ENCODE measurements at places on chromosomes 5 and 9.

GRCh38 chr9:6086006-6086655 lies 70.7 kb upstream of the RANBP6 start:
- DNase-seq: no peak

DNA sequence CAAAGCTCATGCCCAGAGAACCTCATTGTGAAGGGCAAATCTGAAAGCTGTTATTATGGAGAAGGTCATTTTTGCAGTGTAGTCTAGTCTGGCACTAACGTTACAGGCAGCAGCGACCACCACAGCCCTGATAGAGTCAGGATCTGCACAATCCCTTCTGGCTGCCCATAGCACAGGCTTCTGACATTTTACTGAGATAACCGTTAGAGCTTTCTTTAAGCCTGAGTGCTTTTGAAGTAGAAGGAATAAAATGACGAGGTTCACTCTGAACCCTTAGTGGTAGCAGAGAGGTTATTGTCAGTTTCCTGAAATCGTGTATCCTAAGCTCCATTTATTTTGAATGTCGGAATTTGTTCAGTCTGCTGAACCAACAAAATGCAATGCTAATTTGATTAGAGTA lies 505.1 kb downstream of the CDH12 start:
- DNase-seq: no peak

DNA sequence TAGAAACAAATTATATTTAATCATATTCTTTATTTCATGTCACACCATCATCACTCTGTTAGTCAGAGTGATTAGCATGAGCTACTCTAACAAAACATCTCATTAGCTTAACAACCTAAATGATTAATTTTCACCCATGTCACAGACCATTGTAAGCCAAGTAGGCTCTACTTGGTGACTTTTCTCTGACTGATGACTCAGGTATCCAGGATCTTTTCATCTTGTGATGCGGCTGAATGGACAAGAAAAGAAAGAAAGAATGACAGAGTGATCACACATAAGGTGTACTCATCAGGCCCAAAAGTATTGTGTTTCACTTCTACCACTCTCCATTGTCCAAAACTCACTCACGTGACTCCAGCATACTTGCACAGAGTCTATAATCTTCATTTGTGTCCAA lies 299.3 kb downstream of the ANXA1 start:
- no peak for DNase-seq

GRCh38 chr5:145473042-145473642 lies 362.0 kb downstream of the PRELID2 start:
- DNase-seq: no peak

GRCh38 chr9:4548811-4549725 lies 58.8 kb downstream of the SLC1A1 start:
- DNase-seq: no peak

GRCh38 chr5:4990462-4990861 lies 149.7 kb upstream of the ADAMTS16 start:
- no peak for DNase-seq

DNA sequence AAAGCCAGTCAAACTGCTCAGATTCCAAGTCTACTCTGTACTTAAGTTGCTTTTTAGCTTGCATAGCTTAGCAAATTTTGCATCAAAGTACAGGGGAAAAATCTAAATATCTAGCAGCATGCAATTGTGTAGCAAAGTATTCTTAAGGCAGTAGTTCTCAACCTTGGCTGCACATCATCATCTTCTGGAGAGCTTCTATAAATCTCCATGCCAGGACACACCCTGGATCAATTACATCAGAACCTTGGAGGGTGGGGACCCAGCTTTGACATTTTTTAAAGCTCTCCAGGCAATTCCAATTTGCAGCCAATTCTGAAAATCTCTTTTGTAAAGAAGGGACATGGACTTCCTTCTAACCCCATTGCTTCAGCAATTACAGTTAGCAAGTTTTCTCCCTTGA lies 187.5 kb downstream of the SNCAIP start:
- no peak for DNase-seq

Measured in NCI-H774 (cell line).